Islet precursor cell (in vitro differentiated cells): ENCODE measurements at places on chromosomes 3 and 15.

DNA sequence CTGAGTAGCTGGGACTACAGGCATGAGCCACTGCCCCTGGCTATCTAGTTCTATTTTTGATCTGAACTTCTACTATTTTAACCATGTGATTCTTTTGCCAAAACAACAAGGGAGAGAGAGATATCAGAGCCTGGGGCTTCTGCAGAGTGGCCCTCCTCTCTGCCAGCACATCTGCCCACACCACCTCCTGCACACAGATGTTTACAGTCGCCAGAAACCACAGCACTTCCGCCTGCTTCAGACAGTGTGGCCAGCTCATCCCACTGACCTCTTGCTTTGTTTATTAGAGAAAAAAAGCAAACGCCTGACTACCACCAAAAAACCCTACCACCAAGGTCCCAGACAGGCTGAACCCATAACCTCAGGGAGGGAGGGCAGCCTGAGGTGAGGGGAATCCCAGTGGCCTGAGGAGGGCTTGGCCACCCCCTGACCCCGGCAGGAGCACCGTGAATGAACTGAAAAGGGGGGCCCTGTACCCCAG, 85.9 kb upstream of the ABHD2 start:
- DNase-seq: peak; percentile 74

DNA sequence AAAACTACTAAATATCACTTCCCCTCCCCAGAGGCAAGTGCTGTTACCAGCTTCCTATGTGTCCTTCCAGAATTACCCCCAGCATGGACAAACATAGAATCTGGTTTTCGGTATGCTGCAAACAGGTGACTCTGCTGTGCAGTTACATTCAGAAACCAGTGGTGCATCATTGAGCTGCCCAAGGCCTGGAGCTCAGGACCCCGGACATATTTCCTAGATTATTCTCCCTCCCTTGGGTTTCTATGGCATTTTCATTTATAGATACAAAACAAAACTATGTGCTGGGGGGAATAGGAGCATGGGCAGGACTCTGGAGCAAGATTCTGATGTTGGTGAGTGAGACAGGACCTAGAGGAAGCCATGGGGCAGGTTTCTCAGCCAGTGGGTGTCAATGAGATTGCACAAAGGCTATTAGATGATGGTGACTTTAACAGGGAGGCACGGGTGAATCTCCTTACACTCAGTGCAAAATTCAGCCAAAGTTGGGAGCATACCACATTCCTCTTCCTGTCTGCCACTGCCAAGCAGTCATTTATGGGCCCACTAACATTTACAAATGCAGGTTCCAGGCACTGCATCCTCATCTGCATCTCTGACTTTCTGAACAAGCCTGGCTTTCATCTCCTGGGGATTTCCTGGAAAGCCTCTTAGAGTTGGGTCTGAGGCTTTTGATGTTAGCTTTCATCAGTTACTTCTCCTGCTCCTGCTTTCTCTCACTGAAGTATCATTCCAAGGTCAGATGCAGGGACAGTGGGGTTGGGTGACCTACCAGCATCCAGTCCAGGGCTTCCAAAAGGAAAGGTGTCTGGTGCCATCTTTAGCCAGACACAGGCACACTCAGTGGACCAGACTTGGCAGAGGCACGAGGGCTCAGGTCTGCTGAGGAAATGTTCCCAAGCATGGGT, 44.5 kb downstream of the CMTM7 start:
- DNase-seq: peak; percentile 69

- DNase-seq: no peak
Measured at GRCh38 chr15:92502336-92502735, 108.7 kb downstream of the ST8SIA2 start.

GRCh38 chr3:185029086-185029485, 123.8 kb downstream of the C3orf70 start:
- no peak for DNase-seq

DNA sequence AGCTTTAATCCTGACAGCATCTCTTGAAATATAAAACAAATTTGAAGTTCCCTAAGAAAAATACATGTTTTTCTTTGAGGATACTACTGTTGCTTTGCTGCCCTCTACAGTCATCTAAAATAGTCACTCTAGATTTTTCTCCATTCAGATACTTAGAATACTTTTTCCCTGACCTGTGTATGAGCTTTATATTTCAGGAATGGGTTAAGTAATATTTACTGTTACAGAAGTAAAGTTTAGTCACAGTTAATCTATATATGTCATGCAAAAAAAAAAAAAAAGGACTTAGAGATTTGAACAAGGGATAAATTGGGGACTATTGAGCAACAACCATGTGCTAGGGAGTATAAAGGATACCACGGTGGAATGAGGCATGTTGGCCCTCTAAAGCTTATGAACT, 8.8 kb downstream of the NECTIN3 start:
- no peak for DNase-seq

DNA sequence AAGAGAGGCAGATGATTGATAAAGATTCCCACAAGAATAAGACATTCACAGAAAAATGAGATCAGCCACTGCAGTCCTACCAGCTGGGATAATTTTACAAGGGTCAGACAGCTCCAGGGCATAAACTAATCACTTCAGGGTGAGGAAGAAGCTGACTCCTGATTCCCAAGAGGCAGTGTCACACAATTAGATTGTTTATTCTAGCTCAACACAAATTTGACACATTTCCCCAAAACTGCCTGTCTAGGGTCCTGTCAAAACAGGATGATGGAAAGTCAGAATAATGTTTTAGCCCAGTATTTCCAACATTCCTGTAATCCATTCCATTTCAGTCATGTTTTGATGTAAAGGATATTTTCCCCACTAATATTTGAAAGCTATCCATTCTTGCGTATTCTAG, 110.8 kb downstream of the TNIK start:
- DNase-seq: no peak

- DNase-seq: no peak
Measured at GRCh38 chr3:191628571-191628970, 167.6 kb downstream of the PYDC2 start.

DNA sequence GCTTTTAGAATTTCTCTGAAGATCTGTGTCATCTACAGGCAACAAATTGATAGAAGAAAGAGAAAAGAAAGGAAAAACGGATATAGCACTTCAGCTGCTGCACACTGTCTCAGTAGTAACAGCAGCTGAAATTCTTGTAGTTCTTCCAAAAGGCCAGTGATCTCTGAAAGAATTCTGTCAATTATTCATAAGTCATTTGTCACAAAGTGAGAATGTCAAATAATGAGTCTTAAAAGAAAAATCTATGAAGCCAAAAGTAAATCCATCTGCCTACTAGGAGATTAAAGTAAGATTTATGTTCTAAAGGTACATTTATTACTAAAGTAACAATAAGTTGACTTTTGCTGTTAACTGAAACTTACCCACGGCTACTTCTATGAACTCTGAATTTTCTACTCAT, 24.6 kb downstream of the IFT80 start:
- no peak for DNase-seq

DNA sequence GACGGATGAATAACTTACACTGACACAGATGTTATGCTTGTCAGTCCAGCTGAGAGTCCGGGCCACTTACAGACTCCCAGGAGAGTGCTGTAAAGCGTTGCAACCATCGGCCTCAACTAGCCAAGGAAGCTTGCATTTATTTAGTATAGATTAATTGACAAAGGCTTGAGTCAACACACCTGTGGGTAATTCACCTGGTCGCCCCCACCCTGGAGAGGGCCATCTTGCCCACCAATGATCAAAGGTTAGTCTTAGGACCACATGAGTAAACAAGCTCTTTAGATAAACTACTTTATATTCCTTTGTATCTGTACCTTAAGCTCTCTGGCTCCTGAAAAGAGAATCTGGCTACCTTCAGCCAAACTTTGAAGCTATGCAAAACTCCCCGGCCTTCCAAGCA, 51.0 kb downstream of the PAK2 start:
- DNase-seq: no peak

DNA sequence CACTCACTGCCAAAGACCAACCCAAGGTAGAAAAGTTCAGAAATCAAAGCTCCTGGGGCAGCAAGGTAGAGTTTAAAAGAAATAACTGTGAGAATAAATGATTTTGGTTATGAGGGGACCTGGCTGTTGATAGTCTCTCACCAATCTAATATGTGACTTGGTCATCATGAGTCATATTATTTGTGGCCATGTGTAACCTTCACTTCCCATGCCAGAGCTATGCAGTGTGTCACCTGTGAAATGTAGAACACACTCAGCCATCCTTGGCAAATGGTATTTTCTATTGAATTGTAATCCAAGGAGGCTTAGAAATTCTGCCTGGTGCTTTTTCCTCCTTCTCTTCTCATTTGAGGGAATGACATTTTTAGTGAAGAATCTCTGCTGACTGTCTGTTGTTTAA, 184.2 kb upstream of the STAC start:
- DNase-seq: no peak

DNA sequence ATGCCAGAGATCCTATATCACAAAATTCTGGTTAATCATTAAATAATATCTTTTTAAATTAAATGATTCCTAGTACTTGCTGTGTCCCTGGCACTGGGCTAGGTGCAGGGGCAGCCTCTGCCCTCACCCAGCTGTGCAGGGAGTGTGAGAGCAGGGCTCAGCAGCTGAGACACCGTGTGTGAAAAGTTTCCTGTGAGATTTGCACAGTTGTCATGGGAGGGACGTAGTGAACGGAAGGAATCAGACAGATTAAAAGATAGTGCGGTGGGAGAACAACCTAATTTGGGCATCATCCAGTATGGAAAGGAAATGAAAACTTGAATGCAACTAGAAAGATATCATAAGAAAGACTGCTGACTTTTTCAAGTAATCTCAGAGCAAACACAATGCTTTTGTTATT, 204.1 kb downstream of the SSR3 start:
- no peak for DNase-seq

DNA sequence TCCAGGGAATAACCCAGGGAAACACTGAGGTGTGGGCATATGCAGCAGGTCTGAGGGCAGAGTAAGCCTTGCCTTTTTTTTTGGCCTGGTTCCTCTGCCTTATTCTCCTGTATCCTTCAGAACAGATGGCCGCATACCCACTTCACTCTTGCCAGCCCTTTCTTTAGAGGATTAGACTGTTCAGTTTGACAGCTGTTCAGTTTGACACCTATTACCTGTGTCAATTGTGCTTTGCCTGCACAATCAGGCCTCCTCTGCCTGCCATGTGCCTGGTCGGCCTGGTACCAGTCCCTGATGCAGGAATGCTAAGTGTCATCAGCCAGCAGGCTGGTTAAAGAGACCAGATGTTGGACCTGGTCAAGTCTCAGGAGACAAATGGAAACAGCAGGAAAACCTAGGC, 22.3 kb downstream of the TM6SF1 start:
- no peak for DNase-seq

- DNase-seq: no peak
Measured at GRCh38 chr3:112718516-112718915, 77.6 kb upstream of the CCDC80 start.

GRCh38 chr3:122458992-122459391, 43.1 kb upstream of the WDR5B start:
- DNase-seq: no peak

DNA sequence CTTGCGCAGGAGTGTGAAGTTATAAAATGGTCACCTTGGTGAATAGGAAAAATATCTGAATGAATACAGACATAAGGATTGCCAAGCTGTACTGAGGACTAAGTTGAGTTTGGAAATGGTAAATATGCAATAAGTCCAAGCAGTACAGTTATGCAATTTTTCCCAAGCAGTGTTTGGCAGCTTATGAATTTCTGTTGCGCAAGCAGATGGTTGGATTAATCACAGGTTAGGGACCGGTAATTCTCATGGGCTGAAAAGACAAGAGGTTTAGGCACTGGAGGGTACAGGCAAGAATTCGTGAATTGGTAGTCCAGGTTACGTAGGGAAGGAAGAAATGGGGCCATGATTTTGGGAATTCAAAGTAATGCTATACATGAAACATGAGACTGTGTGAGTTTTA, 210.3 kb downstream of the RAP2B start:
- DNase-seq: no peak

DNA sequence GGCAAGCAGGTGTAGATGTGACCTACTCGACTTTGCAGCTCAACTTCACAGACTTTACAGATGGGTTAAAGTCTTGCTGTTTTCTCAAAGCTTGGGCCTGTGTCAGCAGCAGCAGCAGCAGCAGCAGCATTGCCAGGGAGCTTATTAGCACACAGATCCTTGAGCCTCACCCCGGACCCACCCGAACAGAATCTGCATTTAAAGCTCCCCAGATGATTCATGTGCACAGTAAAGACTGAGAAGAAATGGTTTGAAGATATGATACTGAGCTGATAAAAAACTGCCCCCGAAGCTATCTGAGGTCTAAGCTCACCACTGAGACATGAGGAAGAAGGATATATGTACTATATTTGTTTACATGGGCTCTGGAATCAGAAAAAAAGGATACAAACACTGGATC, 231.7 kb downstream of the ARPP21 start:
- DNase-seq: no peak

- no peak for DNase-seq
Measured at GRCh38 chr15:40722934-40723333, 28.0 kb downstream of the RAD51 start.

DNA sequence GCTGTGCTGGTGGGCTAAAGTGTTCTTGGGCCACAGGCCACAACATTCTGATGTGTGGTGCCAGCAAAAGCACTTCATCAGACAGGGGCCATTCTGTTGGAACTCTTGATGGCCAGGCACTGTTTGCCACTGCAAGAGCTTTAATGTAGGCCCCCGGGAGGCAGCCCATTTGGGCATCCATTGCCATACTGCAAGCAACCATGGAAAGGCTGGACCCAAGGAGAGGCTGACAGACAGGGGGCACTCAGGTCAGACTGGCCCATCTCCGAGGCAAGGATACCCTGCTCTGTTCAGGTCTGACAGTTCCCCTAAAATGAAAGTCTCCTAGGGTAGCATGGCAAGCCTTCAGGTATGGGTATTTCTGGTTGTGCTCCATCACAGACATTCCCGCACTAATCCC, 64.2 kb downstream of the FAM227B start:
- no peak for DNase-seq

DNA sequence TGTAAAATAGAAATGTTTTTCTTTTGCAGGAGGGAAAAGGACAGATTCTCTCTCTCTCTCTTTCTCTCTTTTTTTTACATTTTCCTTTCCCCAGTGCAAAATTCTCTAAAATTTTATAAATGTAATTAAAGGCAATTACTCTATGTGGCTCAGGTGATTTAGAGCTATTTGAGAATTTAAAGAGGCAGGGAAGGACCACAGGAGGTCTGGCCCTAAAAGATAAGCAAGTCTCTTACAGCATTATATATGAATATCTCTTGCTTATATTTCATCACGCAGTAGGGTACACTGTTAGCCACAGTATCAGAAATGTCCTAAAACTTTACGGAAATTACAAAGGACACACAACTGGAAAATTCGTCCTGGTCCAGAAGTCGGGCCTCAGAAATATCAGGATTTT, 70.5 kb upstream of the PPIB start:
- DNase-seq: no peak

GRCh38 chr3:128787256-128788253, 61.6 kb downstream of the RAB7A start:
- peak; percentile 75 for DNase-seq

GRCh38 chr3:27426926-27427325, 57.3 kb downstream of the SLC4A7 start:
- DNase-seq: no peak

- DNase-seq: no peak
Measured at GRCh38 chr3:4475804-4476203, 8.7 kb upstream of the SUMF1 start.

GRCh38 chr15:78997981-78998499, 53.2 kb upstream of the CTSH start:
- no peak for DNase-seq
